Activated CD4-positive, alpha-beta T cell treated with anti-CD3 and anti-CD28 coated beads, Interleukin-2, amount 50 U/mL, for 24 hours (primary cell): ENCODE measurements at places on chromosomes 3 and 15.

DNA sequence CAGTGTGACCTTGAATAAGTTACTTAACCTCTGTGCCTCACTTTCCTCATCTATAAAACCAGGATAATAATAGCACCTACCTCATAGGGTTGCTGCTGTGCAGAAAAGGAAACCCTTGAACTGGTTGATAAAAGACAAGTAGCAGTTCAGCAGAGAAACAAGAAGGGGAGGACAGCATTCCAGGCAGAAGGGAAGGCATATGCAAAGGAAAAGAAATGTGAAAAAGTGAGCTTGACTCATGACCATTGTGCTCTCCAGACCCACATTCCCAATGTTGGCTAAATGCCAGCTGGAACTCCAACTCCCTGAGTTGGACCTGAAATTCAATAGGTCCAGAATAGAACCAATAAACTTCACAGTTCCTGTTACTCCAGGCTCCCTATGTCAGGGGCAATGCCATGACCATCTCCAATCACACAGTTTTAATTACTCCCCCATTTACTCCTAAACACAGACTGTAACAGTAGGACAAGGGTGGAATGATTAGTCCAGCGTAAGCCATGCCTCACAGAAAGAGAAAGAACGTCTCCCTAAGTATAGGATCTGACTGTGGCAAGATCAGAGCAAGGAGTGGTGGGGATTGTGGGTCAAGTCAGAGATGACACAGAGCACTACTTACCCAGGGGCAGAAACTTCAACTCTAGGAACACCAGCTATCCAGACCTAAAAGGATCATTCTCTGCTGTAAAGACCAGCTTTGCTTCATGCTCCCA is 26.9 kb downstream of the PRKAR2A start:
- DNase-seq: no peak

DNA sequence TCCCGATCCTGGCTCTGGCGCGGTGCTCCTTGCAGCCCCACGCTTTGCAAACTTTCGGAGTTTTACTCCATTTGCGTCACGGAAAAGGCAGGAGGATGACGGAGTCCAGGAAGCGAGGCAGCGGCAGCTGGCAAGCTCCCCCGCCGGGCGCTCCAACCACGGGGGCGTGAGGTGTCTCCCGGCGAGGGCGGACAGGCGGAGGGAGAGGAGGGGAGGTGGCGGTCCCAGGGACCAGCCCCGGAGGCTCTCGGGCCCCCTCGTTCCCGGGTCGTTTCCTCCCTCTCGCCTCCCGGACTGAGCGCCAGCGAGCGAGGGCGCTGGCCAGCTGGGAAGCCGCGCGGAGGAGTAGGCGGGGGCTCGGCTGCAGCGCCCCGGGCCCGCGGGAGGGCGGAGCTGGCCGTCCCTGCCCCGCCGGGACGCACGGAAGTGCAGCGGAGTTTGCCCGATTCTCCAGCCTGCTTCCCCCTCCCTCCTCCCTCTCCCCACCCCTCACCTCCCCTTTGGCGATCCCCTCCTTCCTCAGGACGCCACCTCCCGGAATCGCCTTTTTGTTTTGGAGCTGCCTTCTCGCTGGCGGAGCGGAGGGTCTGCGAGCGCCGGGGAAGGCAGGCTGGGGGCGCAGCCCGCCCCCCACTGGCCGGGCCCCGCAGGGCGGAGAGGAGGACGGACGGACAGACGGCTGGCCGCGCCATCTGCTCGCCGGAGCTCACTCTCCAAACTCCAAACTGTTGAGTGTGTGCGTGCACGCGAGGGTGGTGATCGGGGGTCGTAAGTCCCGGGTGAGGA is at the start of gene SNX33:
Gene SNX33 (plus strand): TSS at position 543 of the 786 bp plus-strand sequence. CDS start 1,191 bp downstream, outside the sequence.
- peak; percentile 43 for DNase-seq

DNA sequence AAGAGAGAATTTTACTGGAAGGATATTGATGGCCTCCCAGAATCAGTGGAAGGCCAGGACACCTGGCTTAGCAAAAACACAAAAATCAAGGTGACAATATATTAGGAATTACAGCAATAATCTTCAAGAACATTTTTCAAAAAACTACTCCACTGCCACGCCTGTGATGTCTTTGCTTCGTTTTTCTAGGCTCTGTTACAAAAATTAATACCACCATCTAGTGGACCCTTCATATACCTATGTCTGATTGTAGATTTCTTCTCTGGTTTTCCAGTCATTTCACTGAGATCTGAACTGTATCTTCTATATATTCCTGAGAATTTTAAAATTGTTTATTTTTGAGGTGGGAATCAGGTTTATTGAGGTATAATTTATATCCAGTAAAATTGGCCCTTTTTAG is 5.6 kb upstream of the SLC33A1 start:
- no peak for DNase-seq

DNA sequence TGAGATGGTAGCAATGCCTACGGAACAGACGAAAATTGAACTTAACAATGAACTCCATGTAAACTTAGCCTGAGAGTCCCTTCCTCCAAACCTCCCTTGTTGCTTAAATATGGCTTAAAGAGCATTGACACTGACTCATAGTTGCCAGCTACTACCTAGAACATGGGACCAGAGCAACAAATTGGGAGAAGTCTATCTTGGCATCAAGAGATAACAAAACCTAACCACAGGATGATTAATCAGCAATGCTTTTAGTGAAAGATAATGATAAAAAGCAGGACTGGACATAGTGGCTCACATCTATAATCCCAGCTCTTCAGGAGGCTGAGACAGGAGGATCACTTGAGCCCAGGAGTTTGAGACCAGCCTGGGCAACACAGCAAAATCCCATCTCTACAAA is 117.8 kb upstream of the MNS1 start:
- no peak for DNase-seq

DNA sequence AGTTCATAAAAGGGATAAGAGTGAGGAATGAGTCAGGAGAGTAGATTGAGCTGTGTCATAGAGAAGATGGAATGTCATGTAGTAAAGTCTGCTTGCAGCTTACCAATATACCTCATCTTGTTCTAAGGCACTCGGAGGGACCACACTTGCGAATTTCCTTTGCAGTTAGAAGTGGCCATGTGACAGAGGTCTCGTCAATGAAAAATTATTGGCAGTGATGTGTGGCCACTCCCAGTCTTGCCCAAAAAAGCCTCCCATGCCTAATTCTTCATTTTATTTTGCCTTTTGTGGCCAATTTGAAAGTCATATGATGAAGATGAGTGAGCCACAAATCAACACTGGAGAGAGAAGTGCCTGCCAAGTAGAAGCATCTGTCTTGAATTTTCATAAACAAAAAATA is 465.6 kb upstream of the ZNF385D start:
- DNase-seq: no peak

DNA sequence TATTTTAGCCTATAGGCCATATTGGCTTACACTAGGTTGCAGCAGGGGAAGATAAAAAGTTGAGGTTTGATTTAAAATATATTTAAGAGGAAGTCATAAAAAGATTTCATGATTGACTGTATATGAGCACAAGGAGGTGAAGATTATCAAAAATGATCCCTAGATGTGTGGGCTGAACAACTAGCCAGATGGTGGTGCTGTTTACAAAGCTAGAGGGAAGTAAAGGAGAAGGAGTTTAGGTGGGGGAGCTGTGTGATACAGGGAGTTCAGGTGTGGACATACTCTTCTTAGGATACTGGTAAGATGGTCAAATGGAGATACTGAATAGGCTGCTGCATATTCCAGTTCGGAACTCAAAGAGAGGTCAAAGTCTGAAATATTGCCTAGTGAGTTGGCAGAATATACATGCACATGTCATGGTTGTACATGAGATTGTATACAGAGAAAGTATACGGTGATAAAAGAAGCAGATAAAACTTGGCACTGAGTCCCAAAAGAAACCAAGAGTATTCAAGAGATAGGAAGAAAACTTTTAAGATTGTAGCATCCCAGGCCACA is 727.8 kb downstream of the NLGN1 start:
- DNase-seq: no peak

GRCh38 chr15:41925086-41925608 is 31.3 kb upstream of the SPTBN5 start:
- DNase-seq: no peak

DNA sequence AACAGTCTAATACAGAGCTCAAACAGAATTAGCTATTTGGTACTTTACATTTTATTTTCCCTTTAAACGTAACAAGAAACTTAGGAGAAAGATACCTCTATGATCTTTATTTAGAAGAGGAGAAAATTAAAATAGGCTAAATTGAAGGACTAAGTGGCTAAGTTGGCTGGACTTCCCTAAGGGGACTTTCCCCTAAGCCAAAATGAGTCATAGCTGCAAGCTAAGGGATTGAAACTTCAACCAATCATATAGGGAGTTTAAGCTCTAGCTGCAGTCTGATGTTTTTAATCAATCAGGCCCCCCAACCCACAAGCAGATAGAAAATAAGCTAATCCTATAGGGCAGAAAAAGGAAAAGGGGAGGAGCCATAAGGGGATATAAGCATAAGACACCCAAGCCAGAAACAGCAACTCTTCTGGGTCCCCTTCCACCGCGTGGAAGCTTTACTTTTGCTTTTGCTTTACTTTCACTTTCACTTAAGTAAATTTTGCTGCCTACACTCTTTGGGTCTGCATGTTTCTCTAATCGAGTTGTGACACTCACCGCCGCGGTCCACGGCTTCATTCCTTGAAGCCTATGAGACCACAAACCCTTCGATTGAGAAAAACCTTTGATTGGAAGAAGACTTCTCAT is 1108.5 kb upstream of the EPHA6 start:
- DNase-seq: no peak

GRCh38 chr15:52728899-52729298 is 49.7 kb upstream of the ATOSA start:
- DNase-seq: no peak

DNA sequence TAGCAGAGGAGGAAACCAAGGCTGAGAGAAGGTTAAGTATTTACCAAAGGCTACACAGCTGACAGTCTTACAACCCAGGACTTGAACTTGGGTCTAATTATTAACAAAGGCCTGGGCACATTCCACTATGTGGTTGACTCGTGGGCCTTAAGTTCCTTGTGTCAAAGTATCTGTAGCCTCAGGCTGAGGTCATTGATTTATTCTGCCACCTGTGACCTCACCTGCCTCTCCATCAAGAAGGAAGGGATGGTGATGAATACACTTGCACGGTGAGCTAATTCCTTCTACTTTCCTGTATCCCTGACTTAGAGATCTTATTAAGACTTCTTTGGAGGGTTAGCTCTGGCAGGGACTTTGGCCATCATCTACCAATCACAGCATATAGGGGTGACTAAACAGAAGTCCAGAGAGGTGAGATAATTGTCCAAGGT is 19.9 kb upstream of the LRRC58 start:
- no peak for DNase-seq

GRCh38 chr15:34927726-34928125 is 41.8 kb downstream of the AQR start:
- no peak for DNase-seq

DNA sequence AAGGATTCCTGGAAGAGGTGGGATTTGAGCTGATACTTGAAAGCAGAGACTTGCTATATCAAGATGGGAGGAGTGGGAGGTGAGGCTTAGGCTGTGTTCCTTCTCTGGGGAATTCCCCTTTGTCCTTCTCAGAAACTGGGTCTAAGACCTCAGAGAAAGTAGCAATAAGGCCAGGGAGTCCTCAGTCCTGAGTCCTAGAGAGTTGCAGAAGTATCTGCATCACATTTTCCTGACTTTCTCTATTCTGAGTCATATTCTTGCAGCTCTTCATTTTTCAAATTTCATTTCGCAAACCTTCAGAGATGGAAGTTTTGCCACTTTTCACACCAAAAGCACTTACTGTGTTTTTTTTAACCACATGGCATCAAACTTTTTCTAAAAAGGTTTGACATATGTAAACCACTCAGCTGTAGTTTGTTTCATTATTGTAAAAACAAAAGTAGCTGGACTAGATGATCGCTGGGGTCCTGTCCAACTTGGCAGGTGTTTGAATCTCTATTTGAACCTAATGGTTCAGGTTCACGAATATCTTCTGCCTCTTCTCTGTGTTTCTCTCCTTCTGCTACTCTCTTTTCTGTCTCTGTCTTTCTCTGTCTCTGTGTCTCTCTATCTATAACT is 21.3 kb downstream of the COLQ start:
- no peak for DNase-seq

- DNase-seq: no peak
Measured at GRCh38 chr3:7447197-7447769, 586.4 kb downstream of the GRM7 start.

DNA sequence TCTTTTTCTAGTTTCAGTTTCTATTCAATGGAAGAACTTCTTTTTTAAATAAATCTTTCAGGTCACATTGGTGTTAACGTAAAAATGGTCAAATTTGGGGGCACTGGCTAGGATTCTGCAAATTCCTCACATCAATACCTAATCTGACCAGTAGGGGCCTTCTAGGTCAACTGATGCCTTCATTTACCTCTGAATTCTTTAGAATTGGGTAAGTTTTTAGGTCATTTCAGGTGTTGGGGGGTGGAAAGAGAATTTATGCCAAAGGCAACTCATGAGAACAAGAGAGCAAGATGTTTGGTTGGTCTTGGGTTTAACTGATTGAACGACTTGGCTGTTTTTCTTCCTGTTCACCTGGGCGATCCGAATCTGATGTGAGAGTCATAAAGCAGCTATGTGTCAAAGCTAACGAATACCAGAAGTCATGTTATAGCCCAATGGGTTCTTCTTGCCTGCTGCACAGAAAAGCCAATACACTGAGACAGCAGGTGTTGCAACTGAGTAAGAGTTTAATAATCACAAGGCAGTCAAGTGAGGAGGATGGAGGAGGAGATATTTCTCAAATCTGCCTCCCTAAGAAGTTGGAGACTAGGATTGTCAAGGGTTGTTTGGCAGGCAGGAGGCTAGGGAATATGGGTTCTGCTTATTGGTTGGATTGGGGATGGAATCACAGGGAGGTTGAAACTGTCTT is 15.3 kb downstream of the LRRC49 start:
- DNase-seq: no peak

- no peak for DNase-seq
Measured at GRCh38 chr3:190166948-190167347, 46.3 kb upstream of the P3H2 start.

GRCh38 chr15:85639752-85640381 is 154.9 kb downstream of the KLHL25 start:
- no peak for DNase-seq

DNA sequence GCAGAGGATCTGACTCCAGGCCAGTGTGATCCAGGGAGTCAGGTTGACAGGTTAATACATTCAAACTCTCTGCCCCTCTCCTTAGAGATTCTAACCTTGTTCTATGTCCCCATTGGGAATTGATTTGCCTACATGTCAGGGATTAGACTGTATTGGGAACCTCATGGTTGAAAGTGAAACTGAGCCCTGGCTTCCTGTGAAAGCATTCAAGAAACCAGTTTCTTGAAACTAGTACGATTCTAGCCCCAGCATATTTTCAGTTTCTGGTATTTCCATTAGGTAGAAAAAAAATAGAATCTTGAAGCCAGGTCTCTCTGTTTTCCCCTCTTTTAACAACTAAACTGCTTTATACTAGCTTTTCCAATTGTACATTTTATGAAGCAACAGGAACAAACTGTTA is 140.4 kb upstream of the ABI3BP start:
- DNase-seq: no peak

- DNase-seq: no peak
Measured at GRCh38 chr3:46500656-46501635, 3.2 kb downstream of the RTP3 start.

GRCh38 chr15:99850517-99850916 is 117.3 kb upstream of the LYSMD4 start:
- no peak for DNase-seq

GRCh38 chr3:146589899-146590508 is 15.1 kb downstream of the PLSCR5 start:
- DNase-seq: no peak

GRCh38 chr3:20442846-20443245 is 256.8 kb upstream of the SGO1 start:
- DNase-seq: no peak

- DNase-seq: no peak
Measured at GRCh38 chr15:38555686-38556334, 8.8 kb downstream of the RASGRP1 start.

GRCh38 chr15:35496585-35496984 is 49.4 kb downstream of the DPH6 start:
- DNase-seq: no peak
